ENCODE measurements at places on chromosomes 5 and 9.

DNA sequence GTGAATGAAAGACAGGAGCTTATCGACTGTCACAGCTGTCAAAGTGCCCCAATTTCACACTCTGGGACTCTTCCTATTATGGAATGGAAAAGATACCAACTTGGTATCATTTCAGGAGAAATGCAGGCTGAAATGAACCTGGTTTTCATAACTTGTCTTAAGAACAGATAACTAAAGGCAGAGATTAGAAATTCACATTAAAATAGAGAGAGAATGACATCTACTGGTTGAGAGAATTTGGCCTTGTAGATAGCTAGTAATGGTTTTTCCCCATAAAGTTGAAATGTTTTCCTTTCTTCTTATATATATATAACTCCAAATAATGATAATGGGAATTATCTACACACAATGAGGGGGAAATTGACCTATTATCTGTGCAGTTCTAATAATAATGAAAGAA is 600.2 kb upstream of the CCNG1 start:
- DNase-seq, result no peak

- no peak for DNase-seq
Measured at GRCh38 chr5:105508519-105508918, 1945.9 kb upstream of the NUDT12 start.

DNA sequence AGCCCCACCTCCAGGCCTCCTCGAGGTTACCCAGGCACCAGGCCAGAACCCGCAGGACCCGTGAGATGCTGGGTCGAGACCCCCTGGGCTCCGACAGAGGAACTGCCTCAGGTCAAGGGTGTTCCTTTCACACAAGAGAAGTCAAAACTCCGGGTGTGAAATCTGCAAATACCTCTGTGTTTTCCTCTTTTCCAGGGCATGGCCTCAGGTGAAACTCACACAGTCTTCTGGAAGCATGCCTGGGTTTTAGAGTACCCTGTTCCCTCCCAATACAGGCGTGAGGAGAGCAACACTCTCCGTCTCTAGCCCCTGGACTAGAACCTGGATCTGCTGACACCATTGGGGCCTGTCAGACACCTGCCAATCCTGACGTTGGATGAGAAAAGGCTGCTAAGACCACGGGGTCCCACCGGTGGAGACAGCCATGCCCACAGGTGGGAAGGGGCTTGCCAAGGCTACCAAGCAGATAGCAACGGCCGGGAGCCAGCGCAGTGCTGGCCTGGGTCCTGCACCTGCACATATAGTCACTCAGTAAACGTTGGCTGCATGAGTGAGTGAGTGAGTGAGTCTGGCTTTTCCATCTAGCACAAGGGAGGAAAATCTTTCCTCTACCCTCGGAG is 182.0 kb upstream of the PPP1R26 start:
- DNase-seq, result no peak

DNA sequence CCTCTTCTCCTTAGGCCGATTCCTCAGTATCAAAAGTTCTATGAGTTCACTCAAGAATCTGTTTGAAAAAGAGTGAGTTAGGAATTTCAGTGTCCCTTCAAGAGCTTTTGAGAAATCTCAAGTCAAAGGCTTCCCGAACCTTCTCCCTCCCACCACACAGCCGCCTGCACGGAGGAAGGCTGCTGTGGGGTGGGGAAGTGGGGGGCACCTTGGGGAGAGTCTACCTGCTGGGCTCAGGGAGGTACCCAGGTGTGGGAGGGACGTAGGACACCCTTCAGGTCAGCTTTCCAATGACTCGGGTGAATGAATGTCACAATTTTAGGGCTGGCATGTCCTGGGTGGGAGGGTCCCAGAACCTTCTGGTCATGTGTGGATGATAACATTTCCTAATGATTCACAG is 17.5 kb downstream of the CXCL14 start:
- DNase-seq, result no peak

- no peak for DNase-seq
Measured at GRCh38 chr9:136920069-136920468, 24.5 kb downstream of the FBXW5 start.

- no peak for DNase-seq
Measured at GRCh38 chr9:130264414-130265350, 878 bp upstream of the HMCN2 start.

DNA sequence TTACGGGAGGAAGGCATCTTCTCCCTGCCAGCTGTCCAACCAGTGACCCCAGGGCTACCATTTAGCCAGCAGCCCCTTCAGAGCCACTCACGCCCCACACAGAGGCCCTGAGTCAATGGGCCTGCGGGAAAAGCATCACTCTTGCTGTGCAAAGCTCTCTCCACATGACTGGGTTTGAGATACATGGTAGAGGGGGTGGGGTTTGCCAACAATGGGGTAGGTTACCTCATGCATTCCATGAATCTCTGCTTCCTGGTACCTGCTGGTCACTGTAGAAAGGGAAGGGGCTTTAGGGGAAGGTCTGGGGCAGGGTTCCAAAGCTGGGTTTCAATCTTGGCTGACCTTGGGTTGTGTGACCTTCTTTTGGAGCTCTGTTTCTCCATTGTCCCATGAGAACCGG is 22.9 kb upstream of the TTLL11 start:
- no peak for DNase-seq

- no peak for DNase-seq
Measured at GRCh38 chr5:141382469-141383294, at the start of gene PCDHGA7. Gene PCDHGA7 (plus strand): TSS chr5:141382742. CDS start chr5:141382900, 158 bp downstream.

DNA sequence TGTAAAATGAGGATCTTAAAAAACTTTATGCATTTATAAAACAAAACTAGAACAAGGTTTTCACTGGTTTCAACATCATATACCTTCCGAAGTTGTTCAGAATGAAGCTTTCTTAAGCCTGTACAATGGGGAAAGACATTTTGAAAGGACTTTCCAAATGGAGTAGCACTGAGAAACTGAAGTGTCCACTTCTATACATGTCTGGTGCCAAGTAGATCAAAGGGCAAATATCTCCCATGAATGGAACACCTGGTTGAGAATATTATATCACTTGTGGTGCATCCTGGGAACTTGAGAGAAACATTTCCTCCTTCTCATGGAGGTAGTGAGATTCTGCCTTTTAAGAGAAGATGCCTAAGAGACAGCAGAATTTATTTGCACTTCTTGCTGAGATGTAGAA is 182.1 kb upstream of the ACTBL2 start:
- DNase-seq, result no peak

DNA sequence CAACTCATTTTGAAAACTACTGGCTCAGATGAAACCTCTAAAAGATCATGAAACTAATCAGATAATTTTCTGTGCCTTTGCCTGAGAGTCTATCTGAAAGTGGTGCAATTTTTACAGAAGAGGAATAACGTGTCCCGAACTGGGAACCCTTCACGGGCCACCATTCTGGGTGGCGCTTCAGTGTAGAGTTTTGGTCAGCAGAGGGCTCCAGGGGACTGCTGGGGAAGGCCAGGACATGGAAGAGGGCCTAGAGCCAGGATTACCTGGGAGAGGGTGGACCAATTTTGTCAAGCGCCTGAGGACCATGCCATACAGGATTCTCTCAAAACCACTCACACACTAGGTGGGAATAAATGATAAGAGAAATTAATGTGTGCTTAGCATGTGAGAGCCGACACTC is 49.7 kb upstream of the PLEKHG4B start:
- DNase-seq, result no peak

DNA sequence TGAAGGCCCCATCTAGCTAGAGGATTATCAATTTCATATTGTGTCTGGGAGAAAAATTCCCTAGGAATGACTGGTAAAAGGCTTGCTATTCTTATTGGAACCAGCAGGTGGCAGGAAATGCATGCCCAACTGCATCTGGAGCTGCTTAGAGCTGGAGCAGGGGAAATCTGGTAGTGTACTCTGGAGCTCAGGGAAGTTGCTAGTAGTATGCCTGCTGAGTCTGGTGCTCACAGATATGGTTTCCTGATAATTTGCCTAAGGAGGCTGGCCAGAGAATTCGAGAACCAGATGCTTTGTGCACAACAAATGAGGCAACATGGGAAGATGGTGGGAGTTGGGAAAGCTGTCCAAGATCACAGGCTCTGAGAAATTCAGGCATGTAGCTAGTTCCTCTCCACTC is 53.7 kb downstream of the G3BP1 start:
- DNase-seq, result peak; percentile 21

DNA sequence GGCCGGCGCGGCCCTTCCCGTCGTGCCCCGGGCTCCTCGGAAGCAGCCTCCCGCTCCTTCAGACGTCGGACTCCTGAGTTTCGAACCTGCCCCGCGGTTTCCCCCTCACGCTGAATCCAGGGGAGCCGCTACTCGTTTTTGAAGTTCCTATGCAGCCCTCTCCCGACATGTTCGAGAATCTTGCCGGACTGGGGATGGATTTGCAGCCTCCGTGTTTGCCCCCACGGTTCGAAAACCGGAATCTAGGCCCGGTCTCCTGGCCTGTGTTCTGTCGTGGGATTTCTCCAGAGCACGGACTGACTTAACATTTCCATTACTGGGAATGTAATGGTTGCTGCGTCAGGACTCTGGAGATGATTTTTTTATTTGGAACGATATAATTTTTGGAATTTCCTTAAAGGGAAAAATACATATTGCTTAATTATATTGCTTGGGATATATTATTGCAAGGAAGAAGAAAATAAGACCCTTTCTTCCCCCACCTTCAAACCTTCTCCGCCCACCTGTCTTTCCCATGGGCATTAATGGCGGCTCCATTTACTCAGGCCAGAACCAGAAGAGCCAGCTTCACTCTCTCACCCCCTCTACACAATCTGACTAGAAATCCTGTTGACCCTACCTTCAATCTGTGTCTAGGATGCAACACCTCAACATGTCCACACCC is 8.5 kb upstream of the MGAT1 start:
- DNase-seq, result no peak

DNA sequence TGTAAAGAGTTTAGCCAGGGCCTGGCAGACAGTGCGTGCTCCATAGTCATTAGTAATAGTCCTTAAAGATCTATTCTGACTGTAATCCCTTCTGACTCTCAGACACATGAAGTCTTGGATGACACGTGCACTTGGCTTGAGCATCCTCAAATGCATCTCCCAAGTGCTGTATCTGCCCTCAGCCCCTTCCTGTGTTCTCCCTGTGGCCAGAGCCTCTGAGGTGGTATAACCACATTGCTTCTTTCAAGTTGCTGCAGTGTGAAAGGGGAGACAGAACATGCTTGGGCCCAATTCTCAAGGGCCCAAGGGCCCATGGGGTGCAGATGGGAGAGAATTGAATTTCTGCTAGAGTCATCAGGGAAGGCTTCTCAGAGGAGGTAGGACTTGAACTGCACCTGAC is 30.1 kb upstream of the HAND1 start:
- DNase-seq, result no peak

Data from nucleus accumbens (tissue), 56 donors.